ENCODE measurements at places on chromosomes 2 and 18.

- DNase-seq, result peak; percentile 37
Measured at GRCh38 chr2:118014492-118014824, 588 bp upstream of the CCDC93 start.

DNA sequence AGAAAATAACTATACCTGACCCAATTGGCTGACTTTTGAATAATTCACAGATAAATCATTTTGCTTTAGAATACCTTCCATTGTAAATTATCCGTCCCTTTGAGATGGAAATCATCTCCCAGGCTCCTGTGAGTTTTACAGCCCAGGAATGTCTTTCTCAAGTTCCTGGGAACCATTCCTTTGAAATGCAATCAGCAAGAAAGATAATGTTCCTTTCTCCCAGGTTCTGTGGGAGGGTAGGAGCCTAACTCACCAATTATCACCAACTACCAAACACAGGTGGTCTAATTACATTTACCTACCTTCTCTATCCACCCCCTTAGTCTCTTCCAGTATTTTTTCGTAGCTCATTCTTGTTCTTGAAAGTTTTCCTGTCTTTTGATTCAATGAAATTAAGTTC is 1016.0 kb downstream of the SOCS6 start:
- DNase-seq, result no peak

GRCh38 chr2:9737053-9737875 is 106.0 kb upstream of the TAF1B start:
- DNase-seq, result no peak

GRCh38 chr2:211055438-211055837 is 499.0 kb downstream of the CPS1 start:
- DNase-seq, result no peak
